T-helper 2 cell (primary cell): ENCODE measurements at places on chromosomes 16 and 17.

DNA sequence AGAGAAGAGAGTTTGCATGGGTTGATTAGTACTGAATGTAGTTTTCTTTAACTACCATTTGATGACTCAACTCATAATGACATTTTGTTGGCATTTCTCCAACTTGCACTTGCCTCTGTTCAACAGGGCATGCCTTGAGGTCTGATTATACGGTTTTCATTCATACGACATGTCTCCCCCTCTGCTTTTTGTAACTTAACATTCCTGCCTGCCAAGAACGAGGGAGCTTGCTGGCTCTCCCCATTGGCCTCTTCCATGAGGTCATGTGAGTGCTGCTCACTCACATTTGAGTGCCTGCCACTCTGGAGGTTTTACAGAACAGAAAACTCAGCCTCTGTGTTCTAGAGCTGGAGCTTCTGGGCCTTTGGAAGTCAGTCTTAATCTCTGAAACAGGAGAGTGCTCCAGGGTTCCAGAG lies 19.7 kb downstream of the MAP2K6 start:
- DNase-seq: no peak

- DNase-seq: no peak
Observed at GRCh38 chr17:47630614-47631013, 19.1 kb upstream of the KPNB1 start.

- peak; percentile 98 for DNase-seq
Observed at GRCh38 chr17:28335201-28335958, at the start of the genes IFT20 and TNFAIP1. Gene IFT20, minus strand, starts transcription at chr17:28335472. Its CDS starts 3,487 bp downstream, at chr17:28331985. Gene TNFAIP1, plus strand, starts transcription at chr17:28335761. Its CDS starts 3,761 bp downstream, at chr17:28339522.

GRCh38 chr17:38338535-38338934 lies 5.2 kb downstream of the GPR179 start:
- no peak for DNase-seq

- DNase-seq: no peak
Observed at GRCh38 chr17:40978575-40979151, 5.5 kb downstream of the KRT40 start.
